Stimulated activated CD4-positive, alpha-beta T cell treated with anti-CD3 and anti-CD28 coated beads, Interleukin-1b, Interleukin-23, amount 100 ng/mL, for 1 hour (primary cell): ENCODE measurements at places on chromosomes 3 and 15.

DNA sequence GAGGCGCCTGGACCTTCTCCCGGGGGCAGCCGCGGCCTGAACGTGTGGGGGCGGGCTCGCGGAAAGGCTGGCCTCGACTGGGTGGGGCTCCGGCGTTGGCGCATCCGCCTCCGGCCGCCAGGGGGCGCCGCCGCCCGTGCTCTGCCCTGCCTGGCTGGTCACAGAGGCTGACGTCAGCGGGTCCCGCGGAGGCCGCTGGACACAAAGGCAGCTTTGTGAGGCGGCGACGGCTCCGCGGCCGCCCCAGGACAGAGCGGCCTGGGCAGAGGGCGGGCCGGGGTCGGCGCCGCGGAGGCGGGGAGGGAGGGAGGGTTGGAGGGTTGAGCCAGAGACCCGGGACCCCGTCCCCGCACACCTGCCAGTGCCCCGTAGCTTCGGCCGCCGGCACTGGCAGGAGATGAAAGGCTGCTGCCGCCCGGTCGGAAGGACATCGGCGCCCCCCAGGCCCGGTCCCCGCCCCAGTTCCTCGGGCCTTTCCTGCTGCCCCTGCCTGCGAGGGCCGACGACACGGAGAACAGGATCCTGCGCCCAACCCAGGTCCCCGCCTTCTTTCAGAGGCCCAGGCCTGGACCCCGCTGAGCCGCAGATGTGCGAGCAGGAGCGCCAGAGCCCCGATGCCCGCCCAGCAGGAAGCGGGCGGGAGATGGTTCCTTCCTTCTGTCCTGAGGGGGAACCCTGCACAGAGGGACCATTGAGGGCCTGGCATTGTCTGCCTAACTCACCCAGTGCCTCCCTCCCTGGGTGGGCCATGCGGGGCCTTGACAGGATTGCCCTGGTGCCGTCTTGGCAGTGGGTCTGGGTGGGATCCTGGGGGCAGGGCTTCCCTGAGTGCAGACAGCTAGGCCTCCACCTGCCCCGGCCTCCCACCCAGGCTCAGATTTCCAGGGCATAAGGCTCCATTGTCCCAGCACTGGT lies 8.7 kb upstream of the SEMA3B start:
- DNase-seq = peak; percentile 43

DNA sequence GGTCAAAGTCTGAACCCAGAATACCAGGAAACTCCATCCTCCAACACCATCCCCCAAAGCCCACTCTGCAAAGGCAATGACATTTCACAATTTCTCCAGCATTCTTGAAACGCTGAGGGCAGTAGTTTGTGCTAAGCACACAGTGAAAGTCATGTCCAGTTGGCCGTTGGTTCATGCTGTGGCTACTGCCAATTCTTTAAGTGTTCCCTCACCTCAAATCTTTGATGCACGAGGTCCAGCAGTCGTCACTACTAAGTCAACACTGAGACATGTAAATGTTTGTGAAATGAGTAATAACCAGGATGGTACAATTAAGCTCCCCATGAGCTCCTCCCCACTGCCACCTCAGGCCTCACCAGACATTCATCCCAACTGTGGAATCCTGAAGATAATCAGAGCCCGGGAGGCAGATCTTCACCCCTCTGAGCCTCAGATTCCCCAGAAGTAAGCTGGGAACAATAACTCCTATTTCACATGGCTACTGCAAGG lies 7.0 kb downstream of the SUCLG2 start:
- DNase-seq = no peak

DNA sequence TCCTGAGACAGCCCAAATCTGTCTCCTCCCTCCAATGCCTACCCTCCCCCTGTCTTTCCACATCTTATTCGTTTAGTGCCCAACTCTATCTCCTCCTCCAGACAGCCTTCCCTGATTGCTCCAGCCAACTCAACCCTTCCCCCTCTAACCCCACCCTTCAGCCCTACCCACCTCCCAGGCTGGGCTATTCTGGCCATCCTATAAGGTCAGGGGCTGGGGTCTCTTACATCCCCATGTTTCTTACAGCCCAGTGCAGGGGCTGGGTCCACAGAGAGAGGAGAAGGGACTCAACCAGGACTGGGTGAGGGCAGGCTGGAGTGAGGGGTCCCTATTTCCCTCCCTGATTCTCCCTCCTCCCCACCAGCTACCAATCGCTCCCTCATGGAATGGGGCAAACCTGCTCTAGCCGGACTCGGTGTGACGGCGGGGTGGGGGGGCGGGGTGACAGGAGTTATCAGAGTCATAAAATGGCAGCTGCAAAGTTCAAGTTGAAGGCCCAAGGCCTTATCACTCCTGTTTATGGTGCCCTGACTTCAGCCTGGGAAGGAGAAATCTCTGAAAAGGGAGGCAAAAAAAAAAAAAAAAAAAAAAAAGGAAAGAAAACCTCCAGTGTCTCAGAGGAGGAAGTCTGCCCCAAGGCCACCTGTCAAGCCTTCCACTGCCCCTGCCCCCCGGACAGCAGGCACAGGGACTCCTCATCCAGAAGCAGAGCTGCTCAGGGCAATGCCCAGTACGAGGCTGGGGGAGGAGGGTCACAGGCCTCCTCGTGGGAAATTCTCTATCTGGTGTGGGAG lies 2.1 kb downstream of the VIPR1 start:
- DNase-seq = no peak

DNA sequence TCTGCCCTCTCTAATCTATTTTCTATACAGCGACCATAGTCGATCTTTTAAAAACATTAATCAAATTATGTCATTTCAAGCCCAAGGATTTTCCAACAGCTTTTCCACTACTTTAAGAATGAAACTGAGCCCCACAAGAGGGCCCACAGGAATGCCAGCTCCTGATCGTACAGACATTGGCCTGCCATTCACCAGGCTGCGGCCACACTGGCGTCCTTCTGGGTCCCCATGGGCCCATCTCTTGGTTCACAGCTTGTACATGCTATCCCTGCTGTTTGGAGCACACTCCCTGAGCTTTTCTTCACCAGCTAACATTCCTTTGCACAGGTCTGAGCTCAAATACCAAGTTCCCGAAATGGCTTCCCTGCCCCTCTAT lies 149.6 kb downstream of the MYLK start:
- DNase-seq = no peak

GRCh38 chr3:175266478-175266877 lies 407.3 kb downstream of the NAALADL2 start:
- DNase-seq = no peak

- no peak for DNase-seq
Measured at GRCh38 chr15:91208371-91208770, 108.3 kb downstream of the SV2B start.

DNA sequence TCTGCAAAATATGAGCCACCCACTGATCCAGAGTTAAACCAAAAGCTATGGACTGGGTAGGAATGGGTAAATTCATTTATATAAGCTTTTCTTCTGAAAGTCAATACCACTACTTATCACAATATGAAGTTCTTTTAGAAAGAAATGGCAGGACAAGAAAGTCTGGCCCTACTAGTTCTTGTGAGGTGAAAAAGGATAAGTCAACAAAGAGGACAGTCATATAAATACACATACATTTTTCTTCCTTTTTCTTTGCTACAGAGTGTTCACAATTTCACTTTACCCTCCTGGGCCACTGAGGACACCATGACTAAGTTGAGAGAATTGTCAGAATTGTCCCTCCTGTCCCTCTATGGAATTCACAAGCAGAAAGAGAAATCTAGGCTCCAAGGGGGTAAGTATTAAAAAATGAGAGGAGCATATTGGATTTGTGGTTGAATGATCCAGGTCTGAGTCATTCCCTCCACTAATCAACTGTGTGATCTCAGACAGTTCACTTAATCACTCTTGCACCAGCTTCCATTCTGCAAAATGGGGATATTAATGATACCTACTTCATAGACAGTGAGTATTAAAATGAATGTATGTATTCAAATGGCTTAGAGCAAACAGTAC lies 27.6 kb downstream of the ACP3 start:
- DNase-seq = no peak
